ENCODE measurements at places on chromosomes 13 and 19.

GRCh38 chr19:12648088-12648487 is 18.5 kb downstream of the MAN2B1 start:
- DNase-seq = no peak

- DNase-seq = no peak
Observed at GRCh38 chr13:46389457-46390451, 2.7 kb upstream of the RUBCNL start.

GRCh38 chr13:22801402-22802003 is 379.3 kb upstream of the SGCG start:
- DNase-seq = no peak

GRCh38 chr19:39430675-39431593 is 4.8 kb downstream of the RPS16 start:
- DNase-seq = peak; percentile 98

GRCh38 chr19:14106840-14107239 is 10.7 kb downstream of the PRKACA start:
- no peak for DNase-seq

DNA sequence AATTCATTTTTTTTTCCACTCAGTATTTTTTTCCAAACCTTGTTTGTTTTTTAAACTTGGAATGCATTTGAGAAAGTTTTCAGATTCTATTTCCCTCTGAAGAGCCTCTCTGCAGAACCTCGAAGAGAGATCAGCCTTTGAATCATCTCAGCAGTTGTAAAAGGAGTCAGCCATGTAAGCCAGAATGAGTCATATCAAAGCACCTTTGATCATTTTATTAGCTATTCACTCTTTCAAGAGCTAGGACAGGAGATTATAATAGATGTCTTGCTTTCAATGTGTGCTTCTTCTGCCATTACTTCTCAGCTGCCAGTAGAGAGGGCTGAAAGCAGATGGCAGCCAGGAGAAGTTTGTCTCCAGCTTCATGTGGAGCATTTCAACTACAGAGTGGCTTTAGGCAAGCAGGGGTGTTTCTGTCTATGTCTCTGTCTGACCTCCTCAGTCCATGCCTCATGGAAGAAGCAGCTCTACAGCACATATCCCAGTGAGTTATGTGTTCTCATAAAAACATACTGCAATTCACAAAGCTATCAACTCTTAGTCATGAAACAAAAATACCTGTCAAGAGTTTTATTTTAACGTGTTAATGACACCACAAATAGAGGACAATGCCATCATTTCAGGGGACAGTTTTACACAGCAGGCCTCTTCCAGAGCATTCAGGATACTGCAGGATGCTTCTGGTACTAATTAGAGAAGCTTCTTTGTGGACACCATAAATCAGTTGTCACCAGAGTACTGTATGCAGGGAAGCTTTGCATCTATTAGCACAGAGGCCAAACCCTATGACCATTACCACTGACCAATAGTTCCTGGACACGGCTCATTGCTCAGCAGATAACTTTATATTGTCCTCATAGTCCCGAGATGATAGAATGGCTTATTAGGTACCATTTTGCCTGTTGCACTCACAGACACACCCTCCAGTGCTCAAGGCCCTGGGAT is 94.3 kb downstream of the NHLRC3 start:
- DNase-seq = no peak

DNA sequence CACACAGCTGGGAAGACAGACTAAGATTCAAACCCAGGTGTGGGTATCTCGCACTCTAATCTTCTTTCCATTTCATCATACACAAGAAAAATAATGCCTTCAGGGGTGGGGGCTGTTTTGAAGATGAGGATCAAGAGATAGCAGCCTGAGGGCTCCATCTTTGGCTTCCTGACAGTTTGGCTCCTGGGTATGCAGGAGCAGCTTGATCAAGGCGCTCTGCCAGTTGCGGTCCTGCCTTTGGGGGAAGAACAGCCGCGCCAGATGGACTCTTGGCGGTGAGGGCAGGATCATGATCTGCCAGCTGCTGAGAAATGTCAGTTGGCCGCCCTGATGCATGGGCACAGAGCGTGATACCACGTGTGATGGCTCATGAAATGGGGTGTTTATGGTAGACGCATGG is 119.1 kb downstream of the IER2 start:
- no peak for DNase-seq

DNA sequence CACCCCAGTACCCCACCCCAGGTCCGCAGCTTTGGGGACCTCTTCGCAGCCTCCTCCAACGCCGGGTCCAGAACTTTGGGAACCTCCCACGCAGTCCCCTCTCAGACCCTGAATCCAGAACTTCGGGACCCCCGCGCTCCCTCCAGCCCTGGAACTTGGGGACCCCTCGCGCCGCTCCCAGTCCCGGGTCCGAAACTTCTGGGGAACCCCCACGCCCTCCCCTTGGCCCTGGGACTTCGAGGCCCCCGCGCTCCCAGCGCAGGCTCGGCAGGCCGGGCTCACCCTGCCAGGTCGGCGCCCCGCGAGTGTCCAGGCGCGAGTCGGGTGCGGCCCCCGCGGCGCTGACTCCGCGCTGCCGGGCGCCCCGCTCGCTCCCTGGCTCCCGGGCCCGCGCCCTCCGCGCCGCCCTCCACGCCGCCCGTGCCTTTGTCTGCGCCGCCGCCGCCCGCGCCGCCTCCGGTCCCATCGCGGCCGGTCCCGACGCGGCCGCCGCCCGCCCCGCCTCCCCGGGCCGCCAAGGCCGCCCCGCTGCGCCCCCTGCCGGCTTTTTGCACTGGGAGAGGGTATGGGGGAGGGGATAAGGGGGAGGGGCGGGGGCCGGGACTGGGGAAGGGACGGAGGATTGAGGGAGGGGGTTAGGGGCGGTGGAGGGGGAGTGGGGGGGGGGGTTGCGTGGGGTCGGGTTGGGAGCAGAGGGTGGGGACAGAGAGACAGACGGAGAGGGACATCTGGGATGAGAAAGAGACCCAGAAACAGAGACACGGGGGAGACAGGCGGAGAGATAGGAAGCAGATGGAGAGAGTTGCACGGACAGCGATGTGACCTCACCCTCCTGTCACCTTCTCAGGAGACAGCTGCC is at the start of gene HOMER3:
TSS of gene HOMER3 (minus strand) at position 449 of the 859 bp plus-strand sequence. CDS start 2,235 bp downstream, outside the sequence.
- no peak for DNase-seq

DNA sequence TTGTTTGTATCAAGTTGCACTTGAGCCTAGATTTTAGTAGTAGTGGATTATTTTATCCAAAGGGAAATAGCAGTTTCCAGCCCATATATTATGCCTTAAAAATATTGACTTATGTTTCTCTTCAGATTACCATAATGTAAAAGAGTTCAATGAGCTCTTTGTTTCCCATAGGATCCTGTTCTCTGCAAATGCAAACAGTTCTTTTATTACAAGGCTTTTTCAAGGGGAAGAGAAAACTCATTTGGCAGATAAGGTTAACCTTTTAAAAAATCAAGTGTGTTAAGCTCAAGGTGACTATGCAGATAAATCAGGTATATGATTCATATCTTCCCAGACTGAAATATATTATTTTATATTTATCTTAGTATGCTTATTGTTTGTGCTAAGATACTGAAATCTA is 961.2 kb upstream of the SPRY2 start:
- DNase-seq = no peak

GRCh38 chr19:38079926-38080380 is 144.1 kb downstream of the DPF1 start:
- peak; percentile 80 for DNase-seq

DNA sequence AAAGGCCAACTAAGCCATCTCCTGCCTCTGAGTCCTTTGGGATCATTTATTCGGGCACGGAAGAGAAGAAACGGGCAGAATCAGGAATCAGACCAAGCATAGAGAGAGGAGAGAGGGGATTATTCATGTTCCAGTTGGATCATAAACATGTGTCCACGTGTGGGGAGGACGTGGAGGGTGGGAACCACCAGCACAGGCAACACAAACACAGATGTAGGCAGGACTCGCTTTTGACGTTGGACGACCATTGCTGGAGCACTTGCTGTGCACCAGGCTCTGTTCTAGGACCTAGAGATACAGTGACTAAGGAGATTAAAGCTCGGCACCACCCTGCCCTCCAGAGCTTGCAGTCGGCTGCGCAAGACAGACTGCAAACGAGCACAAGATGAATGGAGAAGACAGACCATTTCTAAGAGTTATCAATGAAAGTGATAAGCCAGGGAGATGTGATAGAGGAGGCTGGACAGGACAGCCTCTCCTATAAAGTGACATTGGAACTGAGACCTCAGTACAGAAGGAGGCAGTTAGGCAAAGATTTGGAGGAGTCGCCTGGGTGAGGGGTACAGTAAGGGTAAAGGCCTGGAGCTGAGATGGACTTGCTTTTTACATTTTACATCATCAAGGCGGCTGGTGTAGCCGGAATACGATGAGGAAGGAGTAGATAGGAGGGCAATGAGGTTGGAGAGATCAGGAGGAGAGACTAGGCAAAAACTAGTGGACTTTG is 716 bp downstream of the SH2D3A start:
- DNase-seq = no peak

DNA sequence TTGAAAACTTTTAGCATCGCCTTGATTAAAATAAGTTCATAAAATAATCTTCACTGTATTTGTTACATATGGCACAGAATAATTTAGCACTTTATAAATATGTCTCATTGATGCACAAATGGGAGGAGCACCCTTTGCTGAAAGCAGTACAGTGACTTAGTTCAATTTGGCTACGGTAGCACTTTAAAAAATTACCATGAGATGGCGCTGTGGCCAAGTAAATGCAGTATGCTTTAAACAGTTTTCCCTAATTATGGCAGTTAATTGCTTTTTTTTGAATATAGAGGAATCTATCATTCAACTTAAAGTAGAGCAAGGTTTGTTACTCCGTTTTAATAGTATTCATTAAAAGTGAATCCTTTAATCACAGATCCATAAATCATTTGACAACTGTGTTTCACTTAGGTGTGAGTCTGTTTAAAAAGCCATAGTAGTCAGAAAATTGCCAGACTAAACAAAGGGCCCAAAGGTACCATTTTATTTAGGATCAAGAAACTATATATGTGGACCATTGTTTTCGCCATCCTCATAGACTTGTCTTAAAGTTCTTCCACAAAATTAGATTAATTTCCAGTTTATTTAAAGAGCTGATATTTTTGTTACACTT is 34.7 kb upstream of the ESD start:
- DNase-seq = peak; percentile 46

DNA sequence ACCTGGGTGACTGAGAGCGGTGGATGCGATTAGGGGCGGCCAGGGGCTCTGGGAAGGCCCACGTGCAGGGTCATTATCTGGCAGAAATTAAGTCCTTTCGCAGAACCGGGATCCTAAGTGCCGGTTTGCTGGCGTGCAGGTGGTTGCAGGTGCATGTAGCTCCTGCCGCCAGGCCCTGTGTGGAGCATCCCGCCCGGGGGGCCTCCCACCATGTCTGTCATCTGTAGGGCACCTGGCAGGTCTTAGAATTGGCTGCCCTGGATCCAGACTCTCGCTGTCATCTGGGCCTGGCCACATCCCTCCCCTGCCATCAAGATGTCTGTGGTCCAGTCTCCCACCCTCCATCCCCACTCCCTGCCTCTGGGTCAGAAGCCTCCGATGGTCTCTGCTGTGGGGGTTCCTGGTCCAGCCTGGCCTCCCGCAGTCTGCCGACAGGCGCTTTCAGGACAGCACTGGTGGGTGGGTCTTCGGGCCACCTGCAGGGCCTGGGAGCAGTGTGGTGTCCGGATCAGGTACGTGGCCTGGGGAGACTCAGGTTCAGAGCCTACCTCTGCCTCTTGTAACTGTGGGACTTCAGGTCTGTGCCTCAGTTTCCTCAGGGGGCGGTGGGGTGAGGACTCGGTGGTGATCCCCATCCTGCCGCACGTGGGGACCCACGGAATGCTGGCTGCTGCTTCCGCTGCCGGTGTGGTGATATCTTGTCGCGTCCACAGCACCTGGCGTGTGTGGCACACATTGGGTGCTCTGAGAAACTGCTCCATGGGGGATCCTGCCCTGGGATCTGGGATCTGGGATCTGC is 5.4 kb downstream of the GNA11 start:
- DNase-seq = no peak

DNA sequence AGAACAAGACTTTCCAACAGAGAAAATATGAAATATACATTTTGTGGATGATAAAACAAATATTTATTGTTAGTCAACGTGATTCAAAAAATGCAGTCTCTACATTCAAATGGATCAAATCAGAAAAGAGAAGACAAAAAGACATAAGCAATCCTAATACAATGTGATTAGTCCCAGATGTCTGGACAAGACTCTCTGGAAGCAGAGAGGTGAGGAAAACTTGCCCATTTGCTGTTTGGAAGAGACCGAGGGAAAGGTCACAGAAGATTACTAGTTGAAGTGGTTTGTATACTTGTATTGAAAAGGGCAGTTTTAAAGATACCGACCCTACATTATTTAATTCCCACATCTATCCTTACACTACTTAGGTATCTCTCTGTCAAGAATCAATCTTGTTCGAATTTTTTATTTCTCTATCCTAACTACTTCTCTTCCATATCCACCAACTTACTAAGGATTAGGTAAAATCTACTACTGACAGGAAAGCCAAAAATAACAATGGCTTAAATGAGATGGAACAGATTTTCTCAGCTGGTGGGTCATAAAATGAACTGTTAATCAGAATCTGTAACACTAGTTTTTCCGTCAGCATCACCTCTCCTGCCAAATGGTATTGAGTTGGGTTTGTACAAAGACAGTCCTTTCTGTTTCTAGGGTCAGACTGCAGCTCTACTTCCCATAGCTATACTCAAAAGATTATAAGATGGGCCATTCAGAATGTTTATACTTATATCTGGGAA is 497.1 kb downstream of the DCT start:
- DNase-seq = no peak

GRCh38 chr13:47478985-47479384 is 522.1 kb downstream of the SUCLA2 start:
- no peak for DNase-seq

- no peak for DNase-seq
Observed at GRCh38 chr13:95083758-95084157, 217.5 kb downstream of the ABCC4 start.

DNA sequence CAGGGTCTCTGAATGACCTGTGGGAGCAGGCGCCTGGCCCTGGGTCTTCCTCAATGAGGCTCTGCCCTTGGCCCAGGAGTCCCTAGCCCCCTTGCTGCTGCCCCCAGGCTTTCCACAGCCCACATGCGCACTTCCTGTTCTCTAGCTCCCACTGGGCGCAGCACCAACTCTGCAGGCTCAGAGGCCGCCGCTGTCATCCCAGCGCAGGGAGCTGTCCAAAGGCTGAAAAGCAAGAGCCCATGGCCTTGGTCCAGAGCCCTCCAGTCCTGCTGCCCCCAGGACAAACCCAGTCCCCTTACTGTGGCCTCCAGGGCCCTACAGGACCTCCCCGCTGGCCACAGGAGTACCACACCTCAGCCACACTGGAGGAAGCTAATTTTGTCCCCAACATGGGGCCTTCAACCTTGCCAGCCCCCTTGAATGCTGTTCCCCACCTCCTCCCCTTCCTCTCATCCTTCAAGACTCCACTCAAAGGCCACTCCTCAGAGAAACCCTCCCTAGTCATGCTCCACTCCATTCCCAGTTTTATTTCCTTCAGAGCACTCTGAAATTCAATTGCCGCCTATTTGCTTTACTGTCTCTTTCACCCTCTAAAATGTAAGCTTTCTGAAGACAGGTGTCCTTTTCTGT is 8.0 kb upstream of the POU2F2 start:
- peak; percentile 60 for DNase-seq

DNA sequence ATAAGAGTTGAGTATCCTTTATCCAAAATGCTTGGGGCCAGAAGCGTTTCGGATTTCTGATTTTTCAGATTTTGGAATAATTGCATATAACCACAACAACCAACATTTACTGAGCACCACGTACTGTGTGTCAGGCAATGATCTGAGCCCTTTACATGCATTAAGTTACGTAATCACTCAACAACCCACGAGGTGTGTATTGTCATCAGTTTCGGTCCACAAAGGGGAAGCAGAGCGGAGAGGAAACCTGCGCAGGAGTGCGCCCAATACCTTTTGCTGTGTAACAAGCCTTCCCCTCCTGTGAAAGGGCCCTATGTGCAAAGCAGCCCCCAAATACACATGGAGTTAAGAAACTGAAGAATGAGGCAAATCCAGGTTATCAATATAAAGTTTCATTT is 20.7 kb upstream of the NLRP12 start:
- DNase-seq = no peak

Measured in astrocyte of the cerebellum (primary cell).